ENCODE measurements at places on chromosomes 11 and 22.

DNA sequence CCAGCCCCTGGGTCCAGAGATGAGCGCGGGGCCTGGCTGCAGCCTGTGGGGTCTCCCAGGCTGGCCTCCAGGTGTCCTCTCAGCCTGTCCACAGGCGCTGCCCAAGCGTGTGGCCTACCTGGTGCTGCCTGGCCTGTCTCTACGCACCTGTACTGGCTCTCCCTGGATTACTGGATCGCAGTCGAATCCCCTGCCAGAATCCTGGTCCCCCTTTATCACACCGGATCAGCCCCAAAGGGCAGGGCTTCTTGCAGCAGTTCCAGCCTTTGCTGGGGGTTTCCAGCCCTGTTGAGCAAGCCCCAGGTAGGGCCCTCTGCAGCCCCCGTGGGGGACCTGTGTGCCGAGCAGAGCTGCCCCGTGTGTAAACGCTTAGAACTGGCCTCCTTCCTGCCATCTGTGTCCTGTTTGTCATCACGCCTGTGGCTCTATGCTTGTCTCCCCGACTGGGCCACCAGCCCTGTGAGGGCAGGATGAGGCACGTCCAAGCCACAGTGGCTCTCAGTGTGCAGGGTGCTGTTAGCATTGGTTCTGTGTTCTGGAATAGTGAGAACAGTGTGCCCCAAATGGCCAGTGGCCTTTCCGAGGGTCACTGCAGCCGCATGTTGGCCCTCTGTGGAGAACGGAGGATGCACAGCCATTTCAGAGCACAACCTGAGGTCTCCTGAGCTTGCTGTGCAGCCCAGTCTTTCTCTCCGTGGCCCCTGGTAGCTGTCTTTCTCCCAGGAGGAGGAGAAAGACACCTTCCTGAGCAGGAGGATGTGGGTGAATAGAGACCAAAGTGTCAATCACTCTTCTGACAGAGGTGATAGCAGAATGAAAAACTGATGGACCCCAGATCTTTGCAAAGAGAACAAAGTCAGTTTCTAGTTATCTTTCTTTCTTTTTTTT, 13.9 kb upstream of the TXNRD2 start:
- DNase-seq: no peak

DNA sequence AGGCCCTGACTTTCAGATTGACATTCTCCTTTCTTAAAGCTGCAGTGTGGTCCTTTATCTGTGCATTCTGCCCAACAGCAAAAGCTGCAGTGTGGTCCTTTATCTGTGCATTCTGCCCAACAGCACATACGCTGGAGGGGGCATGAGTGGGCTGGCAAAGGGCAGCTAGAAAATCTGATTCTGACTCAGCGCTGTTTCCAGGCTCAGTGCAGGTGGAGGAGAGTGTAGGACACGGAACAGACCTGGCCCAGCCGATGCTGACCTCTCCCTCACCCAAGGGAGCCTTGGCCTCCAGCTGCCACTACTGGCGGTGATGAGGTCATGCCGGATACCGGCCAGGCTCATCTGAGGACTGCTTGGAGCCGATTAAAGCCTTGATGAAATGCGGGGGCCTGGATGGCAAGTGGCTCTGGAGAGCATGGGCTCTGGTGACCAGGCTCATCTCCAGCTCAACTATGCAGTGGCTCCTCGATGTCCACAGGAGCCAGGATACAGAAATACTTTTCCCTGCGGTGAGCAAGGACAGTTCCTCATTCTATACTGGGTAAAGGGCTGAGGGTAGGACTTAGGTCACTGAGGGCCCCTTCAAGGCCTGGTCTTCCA, 84.6 kb downstream of the CLPB start:
- no peak for DNase-seq

GRCh38 chr11:116126562-116126961, 622.3 kb upstream of the CADM1 start:
- no peak for DNase-seq

GRCh38 chr22:35883031-35883620, 145.5 kb downstream of the RBFOX2 start:
- DNase-seq: no peak

GRCh38 chr11:57324154-57324885, 432 bp downstream of the TNKS1BP1 start:
- DNase-seq: no peak

DNA sequence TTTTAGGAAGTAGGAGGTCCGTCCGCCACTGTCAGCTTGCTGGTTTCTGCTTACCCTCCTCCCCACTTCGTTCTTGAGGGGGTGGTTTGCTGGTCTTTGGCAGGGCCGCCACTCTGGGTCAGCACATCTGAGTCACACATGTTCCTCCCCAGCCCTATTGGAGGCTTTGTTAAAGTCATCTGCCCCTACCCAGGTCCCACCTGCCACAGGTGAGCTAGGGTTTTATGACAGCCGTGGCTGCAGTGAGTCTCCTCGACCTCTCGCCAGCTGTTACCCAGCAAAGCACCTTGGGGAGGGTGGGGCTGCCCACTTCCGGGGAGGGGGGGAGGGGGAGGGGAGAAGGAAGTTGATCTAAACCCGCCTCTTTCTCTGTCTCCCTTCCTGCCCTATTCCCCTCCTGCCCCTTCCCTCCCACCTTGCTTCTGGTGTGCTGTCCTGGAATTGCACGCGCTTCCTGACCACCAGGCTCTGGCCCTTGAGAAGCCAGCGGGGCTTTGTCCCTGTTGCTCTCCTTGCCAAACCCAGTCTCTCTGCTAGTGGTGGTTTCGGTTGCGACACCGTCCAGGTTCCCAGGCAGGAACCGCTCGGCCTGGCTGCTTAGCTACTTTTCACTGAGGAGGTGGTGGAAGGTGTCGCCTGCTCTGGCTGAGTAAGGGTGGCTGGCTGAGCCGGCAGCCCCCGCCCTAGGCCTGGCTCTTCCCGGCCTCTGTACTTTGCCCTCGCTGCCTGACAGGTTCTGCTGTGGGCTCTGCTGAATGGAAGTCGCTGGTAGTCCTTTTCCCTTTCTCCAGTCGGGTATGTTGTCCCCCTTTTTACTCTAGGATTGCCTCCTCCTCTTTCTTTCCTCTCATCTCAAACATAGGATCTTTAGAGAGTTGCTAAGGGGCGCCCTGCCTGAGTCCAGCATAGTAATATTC, 28.5 kb downstream of the RCOR2 start:
- no peak for DNase-seq

- no peak for DNase-seq
Observed at GRCh38 chr11:62400760-62401159, 18.1 kb upstream of the SCGB1A1 start.

DNA sequence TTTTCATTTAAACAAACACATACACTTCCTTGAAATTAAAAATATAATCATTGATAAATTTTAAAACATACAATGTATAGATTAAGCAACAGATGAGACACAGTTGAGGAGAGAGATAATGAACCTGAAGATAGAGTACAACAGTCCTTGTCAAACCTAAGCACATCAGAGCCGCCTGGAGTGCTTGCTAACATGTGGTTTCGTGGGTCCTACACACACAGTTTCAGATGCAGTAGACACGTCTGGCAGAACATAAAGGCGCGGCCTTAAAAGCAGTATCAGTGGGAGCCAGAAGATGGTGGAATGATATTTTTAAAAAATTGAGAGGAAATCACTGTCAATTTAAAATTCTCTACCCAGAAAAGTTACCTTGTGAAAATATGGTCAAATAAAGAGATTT, 134.4 kb downstream of the MPPED1 start:
- DNase-seq: no peak

DNA sequence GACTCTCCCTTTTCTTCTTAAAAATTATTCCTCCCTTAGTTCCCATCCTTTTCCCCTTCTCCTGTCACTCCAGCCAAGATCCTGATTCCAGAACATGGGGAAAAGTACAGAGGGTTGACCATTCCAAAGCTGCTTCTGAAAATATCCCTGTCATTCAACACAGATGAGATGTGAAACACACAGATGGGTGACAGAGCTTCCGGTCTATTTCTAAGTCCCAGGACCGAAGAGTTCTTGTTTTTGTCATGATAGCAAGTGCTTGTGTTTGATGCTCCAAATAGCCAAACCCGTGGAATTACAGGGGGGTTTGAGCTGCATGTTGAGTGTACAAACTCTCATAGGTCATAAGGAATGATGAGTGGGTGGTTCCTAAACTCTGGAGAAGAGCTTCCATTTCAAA, 57.9 kb downstream of the PARVA start:
- no peak for DNase-seq

DNA sequence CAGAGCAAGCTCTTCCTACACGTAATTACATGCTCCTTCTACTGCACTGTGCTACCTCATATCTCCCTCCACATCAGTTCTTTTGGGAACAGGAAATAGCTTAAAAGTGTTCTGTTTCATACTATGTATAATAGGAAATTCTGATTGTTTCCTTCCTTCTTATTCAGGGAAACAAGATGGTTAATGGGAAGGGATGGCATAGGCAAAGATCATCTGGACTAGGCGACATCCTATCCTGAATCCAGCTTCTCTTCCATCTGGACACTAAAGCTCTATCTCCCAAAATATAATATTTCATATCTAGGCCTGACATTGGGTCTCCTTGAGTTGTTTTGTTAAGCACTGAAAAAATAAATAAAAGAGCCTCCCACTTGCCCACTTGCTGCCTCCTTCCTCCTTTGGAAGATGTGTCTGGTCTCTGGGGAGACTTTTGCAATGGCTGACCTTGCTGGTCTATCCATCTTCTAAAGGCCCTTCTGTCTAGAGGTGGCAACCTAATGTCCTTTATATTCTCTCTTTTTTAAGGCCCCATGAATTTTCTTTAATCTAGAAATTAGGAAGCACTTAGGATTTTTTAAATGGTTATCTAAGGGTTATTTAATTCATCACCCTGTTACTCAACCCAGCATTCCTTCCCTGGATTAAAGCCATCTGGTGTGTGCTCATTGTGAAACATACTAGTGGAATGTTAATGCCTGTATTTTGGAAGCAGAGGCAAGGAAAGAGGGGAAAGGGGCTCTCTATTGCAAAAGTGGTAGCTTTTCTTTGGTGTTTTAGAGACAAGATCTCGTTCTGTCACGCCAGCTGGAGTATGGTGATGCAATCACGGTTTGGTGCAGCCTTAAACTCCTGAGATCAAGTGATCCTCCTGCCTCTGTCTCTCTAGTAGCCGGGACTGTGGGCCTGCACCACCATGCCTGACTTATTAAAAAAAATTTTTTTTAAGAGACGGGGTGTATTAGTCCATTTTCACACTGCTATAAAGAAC, 20.6 kb downstream of the CLMP start:
- DNase-seq: no peak
